Activated CD8-positive, alpha-beta T cell treated with anti-CD3 and anti-CD28 coated beads for 36 hours (primary cell): ENCODE measurements at places on chromosomes 3 and 15.

- DNase-seq: no peak
Observed at GRCh38 chr15:41878355-41878699, 15.5 kb downstream of the SPTBN5 start.

GRCh38 chr3:171972871-171973348 is 66.5 kb upstream of the FNDC3B start:
- DNase-seq: no peak

DNA sequence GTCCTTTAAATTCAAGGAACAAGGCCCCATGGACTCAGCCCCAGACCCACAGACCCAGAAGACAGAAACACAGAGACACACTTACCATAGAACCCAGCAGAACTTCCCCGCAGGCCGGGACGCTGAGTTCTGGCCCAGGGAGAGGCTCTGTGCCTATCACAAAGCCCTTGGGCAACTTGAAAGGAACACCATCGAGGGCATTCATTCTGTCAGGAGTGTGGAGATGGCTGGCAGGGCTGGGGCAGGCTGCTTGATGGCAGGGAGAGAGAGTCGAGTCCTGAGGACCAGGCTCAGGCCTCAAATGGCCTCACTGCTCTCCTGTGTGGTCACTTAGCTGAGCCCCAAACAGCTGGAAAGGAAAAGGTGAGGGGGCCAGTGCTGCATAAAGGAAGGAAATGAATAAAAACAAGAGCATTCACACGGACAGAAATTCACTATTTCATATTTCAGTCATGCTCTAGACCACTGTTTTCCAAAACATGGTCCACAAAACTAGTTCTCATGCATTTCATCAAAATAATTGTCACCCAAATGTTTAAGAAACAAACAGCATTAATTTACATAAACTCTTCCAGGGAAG is 8.9 kb downstream of the UBAP1L start:
- no peak for DNase-seq

DNA sequence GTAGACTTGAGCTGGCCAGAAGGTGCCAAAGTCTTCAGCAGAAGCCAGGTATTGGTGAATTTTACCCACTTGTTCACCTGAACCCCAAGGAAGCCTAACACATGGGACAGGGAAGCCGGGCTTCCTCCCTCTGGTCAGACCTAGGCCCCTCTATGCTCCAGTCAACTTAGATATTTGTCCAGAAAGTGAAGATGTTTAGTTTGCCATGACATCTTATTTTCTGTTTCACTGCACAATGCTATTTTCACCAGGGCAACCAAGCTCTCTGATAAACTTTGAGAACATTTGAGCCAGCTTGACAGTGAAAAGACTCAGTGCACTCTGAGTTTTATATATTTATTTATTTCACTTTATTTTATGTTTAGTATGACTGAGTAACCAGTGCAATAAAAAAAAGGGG is 71.0 kb downstream of the SOX14 start:
- DNase-seq: no peak

GRCh38 chr15:91055548-91056331 is 33.3 kb upstream of the VPS33B start:
- DNase-seq: peak; percentile 54

DNA sequence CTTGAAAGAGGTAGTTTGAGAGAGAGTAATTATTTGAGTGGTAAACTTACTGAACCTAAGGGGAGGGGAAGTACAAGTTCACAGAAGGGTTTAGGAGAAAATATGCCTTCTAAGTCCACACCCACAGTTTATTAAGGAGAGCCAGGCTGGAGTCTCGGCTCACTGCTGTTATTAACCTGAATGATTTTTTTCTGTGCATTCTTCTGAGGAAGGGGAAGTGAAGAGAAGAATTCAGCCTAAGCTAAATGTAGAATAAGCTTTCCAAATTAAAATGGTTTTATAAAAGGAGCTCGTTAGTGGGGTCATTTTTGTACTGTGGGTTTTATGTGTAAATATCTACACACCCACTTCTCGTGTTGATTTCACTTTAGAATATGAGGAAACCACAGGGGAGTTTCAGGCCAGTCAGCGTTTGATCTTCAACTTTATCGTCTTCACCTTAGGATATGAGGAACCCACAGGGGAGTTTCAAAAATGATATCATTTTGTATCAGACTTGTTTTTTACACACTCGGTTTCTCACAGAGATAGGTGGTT is 1.5 kb downstream of the WHAMM start:
- peak; percentile 80 for DNase-seq

GRCh38 chr3:129077222-129077621 is 16.6 kb downstream of the GP9 start:
- DNase-seq: no peak

DNA sequence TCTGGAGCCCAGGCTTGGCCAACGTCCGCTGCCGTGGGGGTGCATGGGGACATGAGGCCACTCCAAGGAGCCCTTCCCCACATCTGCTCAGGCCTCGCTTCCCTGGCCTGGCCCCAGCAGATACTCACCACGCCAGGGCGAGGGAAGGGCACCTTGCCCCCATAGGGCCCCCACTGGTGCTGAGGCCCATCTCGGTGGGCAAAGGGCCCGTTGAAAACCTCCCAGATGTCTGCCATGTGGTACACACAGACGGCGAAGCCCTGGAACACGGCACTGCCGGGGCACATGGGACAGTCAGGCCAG is 4.7 kb downstream of the SEMA3G start:
- no peak for DNase-seq

DNA sequence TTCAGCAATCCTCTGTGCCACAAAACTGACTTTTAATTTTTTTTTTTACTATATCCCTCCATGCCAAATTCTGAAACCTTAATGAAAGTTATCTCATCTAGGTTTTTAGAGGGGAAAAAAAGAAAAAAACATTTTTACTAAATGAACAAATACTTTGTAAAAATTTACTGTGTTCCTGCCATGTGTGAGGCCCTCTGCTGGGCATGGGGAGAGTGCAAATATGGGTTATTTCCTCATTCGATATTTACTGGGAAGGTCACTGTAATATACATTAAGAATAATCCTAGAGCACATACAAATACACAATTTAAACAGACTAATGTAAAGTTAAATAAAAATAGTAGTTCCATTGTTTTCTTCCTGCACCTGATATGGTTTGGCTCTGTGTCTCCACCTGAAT is 215.0 kb downstream of the GRM7 start:
- DNase-seq: no peak

DNA sequence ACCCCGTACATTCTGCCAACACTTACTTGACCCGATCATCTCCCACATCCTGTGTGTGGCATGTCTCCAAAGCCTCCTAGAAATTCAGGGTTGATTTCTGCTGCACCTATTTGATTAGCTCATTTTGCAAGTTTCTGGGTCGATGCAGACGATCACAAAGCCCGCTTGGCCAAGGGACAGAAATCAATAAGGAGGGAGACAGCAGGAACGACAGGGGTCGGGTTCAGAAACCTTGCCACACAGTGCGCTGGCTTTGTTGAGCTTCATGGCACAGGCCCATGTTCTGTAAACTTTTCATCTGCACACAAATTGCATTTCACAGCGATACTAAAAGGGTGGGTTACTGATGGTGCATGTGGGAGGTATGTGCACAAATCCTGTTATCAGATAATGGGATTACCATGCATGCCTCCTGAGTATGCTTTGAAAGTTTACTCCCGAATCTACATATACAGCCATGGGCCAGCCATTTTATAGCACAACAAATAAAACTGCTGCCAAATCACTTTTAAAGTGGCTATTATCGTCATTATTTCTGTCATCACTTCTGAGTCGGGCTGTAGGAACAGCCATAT is 95.9 kb upstream of the ATP11B start:
- no peak for DNase-seq

- DNase-seq: no peak
Observed at GRCh38 chr15:70348226-70348543, 250.5 kb upstream of the TLE3 start.

- DNase-seq: no peak
Observed at GRCh38 chr15:60152386-60152785, 148.3 kb downstream of the FOXB1 start.

DNA sequence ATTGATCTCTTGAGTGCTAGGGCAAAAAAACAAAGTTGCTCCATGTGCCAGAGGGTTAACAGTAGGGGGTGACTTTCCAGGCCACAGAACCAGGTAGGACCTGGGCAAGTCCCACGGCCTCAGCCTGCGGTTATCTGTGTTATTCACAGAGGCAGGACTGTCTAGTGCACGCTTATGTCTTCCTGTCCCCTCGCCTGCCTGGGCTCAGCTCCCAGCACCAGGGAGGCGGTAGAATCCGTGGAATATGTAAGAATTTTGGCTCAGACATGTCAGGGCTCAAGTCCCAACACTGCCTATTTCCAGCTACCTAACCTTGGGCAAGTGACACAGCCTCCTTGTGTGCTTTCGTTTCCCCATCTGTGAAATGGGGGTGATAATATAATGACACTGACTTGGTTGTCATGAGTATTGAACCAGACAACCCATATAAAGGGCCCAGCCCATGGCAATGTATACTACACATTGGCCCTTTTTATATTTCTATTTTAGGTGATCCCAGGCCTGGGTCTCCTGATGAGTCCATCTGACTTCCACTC is 44.3 kb upstream of the FLNB start:
- no peak for DNase-seq

DNA sequence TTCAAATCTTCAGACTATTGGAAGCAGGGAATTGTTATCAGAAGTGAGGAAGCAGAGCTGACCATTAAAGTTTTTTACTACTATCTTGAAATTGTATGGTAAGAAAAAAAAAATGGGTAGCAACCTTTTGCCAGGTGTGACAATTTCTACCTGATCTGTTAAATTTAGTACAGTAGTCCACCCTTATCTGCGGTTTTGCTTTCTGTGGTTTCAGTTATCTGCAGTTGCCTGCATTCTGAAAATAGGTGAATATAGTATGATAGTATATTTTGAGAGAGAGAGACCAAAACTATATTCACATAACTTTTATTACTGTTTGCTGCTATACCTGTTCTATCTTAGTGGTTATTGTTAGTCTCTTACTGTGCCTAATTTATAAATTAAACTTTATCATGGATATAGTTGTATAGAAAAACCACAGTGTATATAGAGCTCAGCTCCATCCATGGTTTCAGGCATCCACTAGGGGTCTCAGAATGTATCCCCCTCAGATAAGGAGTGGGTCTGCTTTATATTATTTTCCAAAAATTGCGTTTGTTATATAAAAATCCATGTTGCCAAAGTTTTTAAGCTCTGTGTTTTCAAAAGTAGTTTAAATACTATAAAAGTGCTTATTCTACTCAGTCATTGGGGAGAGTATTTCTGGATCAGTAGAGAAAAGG is 69.9 kb downstream of the PTPRG start:
- no peak for DNase-seq

DNA sequence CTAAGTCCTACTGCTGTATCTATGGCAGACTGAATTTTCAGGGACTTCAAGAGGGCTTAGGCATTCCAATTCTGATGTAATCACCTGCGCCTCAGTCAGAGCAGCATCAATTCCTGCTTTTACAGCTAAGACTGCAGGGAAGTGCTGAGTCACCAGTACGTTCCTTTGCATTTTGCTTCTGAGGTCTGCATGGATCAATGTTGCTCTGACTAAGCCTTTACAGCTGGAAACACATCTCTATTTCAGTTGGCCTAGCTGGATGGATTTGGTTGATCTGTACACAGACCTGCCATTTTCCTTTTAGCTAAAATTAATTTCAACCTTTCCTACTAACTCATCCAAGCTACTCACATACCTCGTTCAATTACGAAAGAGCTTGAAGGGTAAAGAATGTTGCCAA is 51.3 kb downstream of the ETV5 start:
- DNase-seq: no peak

GRCh38 chr3:6860954-6861624 is at the start of gene GRM7:
Gene GRM7 (plus strand): TSS chr3:6861115.
- DNase-seq: no peak

DNA sequence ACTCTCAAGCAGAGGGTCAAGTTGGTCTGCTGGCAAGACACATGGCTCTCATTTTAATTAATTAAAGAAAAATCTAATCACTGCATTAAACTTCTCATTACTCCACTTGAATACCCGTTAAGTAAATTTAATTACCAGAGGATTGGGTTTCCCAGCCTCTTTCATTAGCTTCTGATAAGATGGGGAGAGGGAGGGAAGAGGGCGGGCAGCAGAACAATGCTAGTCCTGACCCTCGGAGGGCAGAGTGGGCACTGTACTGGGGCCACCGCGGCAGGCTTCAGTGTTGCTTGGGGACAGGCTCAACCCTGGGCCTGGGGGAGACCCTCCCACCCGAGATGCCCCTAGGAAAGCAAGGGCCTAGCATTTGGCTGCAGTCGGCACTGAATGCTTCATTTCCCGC is 55.6 kb upstream of the LINGO1 start:
- no peak for DNase-seq

DNA sequence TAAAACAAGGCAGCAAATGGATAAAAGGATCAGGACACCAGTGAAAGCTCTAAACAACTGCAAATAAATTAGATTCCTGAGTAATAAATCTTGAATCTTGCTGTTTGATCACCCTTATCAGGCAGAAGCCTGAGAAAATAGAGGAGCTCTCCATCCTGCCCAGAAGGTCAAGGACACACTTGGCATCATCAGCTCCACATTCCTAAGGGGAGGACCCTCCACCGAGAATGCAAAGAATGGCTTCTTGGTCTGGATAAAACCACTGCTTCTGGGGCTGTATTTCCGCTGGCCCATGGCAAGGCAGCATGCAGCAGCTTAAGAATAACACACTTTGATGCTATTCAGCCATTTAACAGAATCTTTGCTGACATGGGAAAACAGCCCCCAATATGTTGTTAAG is 108.9 kb upstream of the TSC22D2 start:
- no peak for DNase-seq

- no peak for DNase-seq
Observed at GRCh38 chr15:59528429-59528828, 83.2 kb upstream of the GCNT3 start.

DNA sequence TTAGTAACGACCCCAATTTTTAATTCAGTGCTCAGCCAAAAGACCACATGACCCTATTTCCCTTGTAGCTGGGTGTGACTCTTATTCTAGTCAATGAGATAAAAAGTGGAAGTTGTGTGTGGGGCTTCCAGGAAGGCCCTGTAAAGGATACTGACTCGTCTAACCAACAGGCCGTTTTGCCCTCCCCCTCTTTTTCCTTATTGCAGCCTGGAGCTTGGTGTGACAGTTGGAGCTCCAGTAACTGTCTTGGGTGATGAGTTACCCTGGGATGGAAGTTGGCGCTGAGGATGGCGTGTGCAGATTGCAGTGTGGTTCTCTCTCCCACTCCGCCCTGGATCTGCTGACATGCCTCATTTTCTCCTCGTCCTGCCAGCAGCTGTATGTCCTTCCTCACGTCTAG is 209.3 kb upstream of the PROK2 start:
- DNase-seq: peak; percentile 18

GRCh38 chr3:156559321-156559720 is 4.4 kb upstream of the SSR3 start:
- DNase-seq: no peak

DNA sequence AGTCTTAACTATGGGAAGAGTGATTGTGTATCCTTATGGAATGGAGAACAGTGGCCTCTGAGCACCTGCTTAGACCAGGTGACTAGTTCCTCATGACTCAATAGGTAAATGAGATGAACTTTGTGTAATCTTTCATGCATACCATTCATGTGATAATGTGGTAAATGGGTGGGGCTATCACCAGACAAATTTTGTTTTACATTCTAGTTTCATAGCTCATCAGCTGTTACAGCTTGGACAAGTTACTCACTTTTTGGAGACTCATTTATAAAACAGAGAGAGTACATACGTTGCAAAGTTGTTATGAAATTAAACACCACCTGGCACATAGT is 103.7 kb upstream of the TGFBR2 start:
- DNase-seq: no peak

- DNase-seq: no peak
Observed at GRCh38 chr15:42911058-42911592, 9.5 kb downstream of the TTBK2 start.

- DNase-seq: no peak
Observed at GRCh38 chr3:179438841-179439240, 12.4 kb downstream of the GNB4 start.

GRCh38 chr3:111859061-111859973 is at the start of gene PHLDB2:
Gene PHLDB2 (plus strand): TSS chr3:111859265. CDS start chr3:111884078, 24,813 bp downstream.
- DNase-seq: peak; percentile 79
